ENCODE measurements at places on chromosomes 2 and 18. TPM values are rescaled to one million over a fixed set of nuclear protein-coding genes. Genes with fewer than 3 reads are reported as not detected.

DNA sequence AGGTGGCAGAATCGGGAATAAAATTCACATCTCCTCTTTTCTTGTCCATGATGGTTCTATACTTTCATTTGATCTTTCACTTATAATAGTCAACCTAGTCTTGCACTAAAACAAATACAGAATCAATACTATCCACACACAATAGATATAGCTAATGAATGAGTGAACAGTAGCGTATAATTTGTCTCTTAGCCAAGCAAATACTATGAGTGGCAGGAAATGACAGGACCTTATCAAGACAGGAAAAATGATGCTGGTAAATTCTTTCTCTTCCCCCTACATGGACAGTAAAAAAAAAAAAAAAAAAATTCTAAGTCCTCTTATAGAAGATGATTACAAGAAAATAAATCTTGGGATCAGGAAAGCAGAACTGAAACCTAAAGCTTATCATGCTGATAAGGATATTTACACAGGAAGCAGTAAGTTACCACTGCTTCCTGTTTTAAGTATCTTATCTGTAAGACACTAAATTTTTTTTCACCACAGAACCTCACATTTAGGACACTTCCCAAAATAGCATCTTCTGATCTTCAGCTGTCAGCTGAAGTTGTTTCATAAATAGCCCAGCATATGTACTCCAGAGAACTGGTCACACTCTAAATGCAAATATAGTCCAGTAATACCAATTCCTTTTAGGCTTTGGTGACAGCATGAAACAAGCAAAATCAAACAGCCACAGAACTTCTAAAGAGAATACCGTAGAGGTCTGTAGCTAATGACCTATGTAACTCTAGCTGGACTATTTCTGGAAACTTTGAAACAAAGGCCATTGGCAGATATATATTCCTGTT lies 27.0 kb downstream of the IRS1 start:
- DNase-seq: no peak

- peak; percentile 42 for DNase-seq
Measured at GRCh38 chr2:30233271-30234009, 2.1 kb downstream of the LBH start.

The TCF7L1 gene
- total RNA-seq: 0.65 TPM

The ARHGAP25 gene
- total RNA-seq: not detected

DNA sequence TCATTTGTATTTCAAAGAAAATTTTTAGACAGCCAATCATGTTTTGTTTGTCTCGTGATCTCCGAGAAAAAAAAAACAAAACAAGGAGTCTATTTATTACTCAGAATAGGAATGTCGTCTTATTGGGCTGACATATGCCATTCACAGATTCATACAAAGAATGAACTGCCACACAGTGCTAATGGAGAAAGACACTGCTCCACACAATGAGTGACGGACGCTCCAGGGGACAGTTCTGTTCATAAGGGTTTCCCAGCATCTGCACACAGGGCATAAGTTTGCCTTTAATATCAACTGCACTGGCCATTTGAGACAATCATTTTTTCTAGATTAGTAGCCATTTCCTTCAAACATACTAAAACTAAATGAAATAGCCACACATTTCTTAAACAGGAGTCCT lies 3.4 kb downstream of the SERTAD2 start:
- no peak for DNase-seq

The MAP2 gene
- 7.6 TPM for total RNA-seq
